Epithelial cell of prostate (primary cell): ENCODE measurements at places on chromosomes 2 and 18.

GRCh38 chr2:232316461-232317330 is 61.9 kb upstream of the ALPP start:
- no peak for DNase-seq

DNA sequence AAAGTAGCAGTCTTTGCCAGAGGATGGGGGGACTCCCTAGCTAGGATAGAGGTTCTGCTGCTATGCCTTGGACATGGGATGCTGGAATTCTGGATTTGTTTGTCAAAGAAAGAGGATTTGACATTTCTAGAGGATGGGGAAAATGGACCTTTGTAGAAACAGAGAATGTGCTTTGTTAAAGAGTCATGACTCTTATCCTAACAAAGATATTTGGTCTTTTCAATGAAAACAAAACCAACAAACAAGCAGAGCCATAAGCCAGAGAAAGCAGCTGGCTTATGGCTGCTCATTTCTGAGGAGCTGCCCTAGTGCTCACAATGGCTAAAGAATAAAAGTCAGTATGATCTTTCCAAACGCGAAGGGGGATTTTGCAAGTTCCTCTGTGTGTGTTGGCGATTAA is 40.8 kb upstream of the MAPRE2 start:
- no peak for DNase-seq

- DNase-seq, result no peak
Observed at GRCh38 chr2:134466141-134466540, 212.3 kb downstream of the MGAT5 start.

DNA sequence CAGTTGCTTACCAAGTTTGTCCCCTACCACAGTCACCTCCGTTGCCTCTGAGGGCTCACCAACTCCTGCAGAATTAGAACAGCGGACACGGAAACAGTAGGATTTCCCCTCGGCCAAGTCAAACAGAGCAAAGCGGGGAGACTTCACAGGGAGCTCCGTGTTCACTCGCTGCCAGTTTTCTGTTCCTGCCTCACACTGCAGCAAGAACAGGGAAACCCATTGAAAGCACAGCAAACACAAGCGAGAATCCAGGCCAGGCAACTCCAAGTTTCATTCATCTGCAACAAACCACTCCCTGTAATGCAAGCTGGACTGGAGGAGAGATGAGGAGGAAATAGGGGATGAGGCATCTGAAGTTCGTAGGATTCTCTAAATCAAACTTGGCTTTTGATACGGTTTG is 84.2 kb downstream of the MYOM1 start:
- no peak for DNase-seq

GRCh38 chr18:65751155-65752085 is 608 bp downstream of the CDH7 start:
- DNase-seq, result no peak

DNA sequence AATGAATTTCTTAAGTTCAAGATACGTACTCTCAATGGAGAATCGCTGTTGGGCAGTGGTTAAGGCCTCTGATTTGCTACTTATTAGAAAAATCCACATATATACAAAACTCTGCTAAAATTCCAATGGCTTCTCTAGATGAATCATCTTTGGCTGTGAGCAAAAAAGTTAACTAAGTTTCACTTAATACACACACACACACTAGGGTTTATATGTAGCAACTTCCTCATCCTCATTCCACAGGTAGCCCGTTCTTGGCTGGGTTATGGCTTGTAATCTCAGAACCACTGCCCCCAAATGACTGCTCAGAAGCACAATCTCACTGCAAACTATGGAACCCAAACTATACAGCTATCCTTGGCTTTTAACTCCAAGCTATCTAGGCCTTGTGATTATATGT is 99.7 kb downstream of the SMAD2 start:
- DNase-seq, result no peak

DNA sequence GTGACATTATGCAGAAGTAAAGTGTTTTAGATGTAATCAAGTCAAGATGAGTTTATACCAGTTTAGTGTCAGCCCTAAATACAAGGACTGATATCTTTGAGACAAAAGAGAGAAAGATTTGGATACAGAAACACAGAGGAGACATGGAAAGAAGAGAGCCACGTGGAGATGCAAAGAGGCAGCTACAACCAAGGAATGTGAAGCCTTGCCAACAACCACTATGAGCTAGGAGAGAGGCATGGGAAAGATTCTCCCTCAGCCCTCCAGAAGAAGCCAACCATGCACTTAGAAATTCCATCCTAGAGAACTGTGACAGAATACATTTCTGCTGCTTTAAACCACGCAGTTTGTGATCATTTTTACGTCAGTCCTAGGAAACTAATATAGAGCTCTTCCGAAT is 217.2 kb downstream of the DOK6 start:
- DNase-seq, result no peak

- DNase-seq, result no peak
Observed at GRCh38 chr18:75654851-75655751, 227.6 kb upstream of the SMIM21 start.

GRCh38 chr2:175884697-175885393 is 117.2 kb downstream of the LNPK start:
- no peak for DNase-seq

DNA sequence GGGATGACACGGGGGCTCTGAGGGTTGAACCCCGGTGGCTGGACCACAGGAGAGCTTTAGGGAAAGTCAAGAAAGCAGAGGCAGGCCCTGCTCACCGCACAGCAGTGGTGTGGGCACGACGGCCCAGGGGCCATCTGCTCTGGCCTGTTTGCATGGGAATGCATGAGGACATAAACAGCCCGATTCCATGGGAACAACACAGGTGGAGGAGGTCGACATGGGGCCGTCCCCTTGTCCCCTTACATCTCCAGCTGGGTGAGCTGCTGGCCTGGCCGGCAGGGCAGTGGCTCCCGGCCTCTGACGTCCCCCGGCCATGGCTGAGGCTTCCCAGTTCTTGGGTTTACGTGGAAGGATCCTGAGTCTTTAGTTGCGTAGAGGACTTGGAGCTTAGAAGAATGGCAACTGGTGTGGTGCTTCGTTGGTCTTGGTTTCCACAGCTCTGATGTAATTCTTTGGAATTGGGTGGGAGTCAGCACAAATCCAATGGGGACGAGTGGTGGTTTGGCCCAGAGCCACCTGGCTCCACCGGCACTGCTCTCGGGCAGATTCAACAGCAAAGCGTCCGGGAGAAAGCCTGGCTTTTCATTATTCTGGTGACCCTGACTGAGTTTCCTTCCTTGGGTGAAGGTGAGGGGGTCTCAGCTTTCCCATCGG is 98.3 kb upstream of the HDAC4 start:
- DNase-seq, result no peak

DNA sequence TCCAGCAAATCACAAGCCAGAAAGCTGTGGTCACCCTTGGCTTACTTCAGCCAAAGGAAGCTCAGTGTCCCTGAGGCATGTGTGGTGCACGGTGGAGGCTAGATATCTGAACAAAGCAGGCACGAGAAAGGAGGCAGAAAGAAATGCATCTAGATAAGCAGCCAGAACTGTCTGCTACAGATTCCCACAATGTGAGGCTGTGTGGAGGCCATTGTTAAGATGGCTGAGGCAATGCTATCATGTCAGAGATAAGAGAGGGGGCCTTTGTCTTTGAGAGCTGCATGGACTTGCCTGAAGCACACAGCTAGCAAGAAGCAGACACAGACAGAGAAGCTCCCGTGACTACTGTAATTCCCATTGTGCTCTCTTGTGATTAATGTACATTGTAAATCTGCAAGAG is 110.5 kb upstream of the LYPD6 start:
- DNase-seq, result no peak

DNA sequence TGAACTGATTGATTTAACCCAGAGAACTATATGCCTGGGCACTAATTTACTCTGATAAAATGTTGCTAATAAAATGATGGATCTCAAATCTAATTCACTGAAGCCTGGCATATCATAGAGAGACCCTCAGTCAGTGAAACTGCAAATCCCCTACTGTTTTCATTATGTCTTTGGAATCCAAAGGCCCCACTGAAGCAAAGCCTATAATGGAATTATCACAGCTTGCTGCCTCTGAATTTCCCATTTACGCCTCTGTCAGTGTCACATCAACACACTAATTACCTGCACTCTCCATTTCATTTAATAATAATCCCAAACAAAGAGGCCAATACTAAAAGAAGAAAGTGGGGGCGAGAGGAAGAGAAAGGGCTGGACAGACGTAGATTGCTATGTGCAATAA is 470.9 kb downstream of the MBD2 start:
- DNase-seq, result no peak

DNA sequence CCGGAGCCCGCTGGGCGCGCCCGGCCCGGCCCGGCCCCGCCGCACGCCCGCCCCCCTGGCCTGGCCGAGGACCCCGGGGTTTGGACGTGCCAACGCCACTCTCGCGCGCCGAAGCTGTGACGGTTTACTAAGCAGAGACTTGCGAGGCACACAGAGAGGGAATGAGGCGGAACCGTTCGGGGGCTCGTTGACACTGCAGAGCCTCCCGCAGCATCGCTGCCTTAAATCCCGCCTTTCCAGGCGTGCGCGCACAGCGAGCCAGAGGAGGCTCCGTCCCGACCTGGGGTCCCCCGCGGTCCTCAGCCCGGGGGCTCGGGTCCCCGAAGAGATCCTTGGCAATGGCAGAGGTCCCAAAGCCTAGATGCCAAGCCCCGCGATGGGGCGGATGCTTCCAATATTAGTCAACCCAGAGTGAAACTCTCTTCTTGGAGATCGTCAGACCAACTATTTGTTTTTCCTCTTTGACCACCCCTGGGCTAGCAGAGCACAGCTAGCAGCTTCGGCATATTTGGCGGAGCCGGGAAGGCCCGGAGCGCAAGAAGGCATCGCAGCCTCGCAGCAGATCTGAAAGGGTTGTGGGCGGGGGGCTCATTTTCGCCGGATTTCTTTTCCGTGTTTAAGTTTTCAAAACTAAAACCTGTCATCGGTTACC is at the start of gene ZNF385B:
Gene ZNF385B, minus strand, starts transcription at position 197 of the 652 bp plus-strand sequence.
- no peak for DNase-seq

DNA sequence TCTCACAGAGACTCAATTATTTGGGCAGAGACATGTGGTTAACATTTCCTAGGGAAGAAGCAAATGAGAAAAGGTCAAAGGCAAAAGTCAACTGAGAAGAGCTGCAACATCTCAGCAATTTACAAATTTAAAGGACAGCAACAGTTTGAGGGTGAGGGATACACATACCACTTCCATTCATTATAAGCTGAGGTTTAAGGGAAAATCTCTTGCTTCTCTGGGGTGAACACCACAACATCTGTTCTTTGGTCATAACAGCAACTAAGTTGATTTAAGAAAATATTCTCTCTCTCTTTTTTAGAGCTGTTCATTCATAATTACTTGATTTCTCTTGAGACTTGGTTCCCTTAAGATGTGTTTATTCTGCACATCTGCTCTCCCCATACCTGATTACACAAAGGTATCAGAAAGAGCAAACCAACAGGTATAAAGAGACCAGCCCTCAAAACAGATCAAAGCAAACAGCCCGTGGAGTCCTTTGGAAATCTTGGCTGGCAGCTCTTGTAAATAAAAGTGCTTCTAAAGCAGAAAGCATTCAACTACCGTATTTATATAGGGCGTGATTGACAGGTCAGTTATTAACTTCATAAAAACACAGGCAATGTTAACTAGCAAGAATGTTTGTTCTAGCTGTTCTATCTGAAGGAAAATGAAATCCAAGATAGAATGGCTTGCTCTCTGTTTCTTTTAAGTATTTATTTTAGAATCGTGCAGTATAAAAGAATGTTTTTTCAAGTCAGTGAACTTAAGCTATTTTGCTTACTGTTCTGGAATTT is 132.8 kb downstream of the THADA start:
- DNase-seq, result no peak

DNA sequence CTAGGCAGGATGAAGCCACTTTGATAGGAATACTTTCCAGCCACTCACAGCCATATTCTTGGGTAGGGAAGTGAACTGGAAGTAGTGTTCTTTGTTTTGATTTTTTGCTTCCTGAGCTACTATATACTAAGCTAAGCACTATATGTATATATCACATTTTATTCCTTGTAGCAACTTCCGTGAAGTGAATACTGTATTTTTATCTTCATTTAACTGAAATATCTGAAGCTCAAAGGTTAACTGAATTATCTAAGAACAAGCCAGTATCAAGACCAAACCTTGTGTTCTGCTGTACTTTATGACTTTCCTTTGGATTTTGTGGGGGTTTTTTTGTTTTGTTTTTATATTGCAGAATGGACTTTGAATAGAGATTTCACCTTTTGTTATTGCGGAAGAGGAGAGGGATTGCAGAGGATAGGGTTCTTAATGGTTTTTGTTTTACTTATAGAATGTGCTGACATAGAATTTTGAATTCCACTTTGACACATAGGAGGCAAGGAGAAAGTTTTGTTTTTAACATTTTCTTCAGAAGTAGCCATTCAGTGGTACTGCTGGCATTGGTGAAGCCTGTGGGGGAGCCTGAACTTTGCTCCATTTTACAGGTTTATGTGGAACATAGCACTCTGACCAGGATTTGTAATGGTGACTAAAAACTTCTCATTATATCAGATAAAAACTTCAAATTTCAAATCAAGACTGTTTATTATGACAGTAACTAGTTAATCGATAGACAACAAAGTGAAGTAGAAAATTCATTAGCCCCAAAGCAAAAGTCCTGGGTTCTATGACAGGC is 24.1 kb upstream of the RNF138 start:
- no peak for DNase-seq

DNA sequence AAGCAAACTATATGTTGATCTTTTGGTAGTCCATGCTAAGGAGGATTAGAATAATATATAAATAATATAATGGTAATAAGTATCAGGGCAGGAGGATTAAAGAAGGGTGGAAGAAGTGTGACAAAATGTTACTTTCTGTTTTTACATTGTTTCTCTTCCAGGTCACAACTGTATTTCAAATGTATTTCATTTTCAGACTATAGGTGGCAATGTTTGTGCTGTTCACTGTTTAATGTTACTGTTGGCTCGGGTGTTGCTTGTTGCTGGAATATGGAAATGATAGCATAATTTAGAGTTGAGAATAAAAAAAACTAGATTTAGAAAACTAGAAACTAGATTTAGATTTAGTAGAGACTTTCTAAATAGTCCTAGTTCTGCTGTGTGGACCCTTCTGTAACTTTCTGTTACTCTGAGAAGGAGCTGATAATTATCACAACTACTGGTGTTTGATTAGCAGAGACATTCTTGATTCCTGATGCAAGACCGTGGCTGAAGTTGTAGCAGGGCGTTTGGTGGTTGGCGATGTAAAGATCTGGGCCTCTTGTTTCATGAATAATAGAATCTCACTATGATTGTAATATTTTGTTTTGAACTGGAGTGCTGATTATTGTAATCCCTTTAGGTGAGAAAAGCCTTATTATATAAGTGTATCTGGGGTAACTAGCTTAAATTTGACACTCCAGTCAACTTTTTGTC is 7.9 kb downstream of the NEDD4L start:
- no peak for DNase-seq

DNA sequence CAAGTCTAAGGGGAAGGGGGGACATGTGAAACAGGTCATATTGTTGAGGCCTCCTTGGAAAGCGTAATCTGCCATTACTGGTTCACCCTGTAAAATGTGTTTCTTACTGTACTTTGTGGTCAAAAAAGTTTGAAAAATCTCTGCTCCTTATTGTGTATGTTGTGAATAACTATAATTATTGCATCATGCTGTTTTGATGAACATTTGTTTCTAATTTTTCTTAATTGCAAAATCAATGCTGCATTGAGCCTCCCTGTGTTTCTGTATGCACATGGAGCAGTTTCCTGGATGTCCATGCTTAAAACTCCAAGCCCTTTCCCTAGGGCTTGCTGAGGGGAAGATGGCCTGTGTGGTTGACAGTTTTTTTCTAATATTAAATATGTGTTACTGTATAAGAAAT is 158.6 kb downstream of the RNF144A start:
- DNase-seq, result no peak

- no peak for DNase-seq
Observed at GRCh38 chr2:30865892-30866681, 58.8 kb upstream of the CAPN13 start.
